ENCODE measurements at places on chromosomes 6 and 20.

- no peak for DNase-seq
Observed at GRCh38 chr20:13487202-13487601, 151.5 kb downstream of the TASP1 start.

DNA sequence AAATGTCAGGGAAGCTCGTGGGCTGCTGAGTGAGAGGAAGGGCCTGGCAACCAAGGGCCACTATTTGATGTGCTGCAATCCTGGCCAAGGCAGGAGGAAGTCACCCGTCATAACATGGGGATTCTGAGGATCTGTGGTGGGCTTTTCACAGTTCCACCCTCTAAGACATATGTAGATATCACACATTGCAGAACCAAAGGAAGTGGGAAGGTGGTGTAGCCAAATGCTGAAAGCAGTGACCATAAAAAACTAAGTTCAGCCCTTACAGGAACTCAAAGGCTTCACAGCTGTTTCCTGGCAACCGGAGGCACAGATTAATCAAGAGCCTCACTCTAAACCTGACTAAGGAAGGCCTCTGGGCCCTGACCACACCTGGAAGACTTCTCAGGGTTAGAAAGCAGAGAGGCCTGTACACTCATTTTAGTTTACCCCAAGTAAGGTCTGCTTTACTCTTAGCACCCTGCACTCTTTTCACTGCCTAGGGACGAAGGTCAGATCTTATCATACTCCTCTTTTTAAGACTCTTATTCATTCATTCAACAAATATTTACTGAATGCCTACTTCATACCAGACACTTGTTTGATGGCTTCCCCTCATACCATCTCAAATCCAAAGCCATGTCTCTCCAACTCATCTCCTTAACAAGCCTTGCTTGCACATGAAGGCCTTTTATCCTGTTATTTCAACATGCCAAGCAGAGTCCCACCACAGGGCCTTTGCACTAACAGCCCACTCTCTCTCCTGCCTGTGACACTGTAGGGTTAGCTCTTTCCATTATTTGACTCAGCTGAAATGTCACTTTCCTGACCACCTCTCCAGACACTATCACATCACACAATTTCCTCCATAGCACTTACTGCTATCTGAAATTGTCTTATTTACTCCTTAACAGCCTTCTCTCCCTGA, 2.6 kb downstream of the UBE2V1 start:
- no peak for DNase-seq

DNA sequence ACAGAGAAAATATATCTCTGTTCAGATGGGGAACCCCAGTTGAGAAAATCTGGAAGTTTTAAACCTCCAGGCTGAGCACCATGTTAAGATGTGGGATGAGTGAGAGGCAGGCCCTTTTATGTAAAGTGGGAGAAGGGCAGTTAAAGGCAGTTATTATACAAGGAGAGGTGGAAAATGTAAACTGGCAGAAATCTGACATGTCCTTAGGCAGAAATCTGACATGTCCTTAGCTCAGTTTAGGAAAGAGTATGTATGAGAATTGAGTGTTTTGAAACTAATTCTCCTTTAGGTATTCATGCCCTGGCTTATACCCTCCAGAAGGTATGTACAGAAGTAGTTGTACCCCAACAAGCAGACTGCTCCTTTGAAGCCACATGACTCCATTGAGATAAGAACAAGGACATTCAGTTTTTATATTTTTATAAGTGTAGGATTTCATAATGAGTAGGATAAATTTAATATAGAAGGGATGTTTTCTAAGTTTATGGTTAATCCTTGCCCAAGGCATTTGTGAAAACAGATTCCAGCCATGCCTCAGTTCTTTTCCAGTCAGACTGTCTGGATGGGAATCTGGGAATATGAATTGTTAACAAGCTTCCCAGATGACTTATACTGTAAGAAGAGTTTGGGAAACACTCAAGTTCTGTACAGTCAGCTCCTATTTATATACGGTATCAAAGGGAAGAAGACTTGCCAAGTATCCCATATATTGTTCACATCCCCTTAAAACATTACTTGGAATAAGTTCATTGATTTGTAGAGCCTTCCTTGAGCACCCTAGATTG, 87.7 kb downstream of the SCAND1 start:
- DNase-seq = no peak

GRCh38 chr6:126963077-126963809, 155.2 kb upstream of the RSPO3 start:
- no peak for DNase-seq

DNA sequence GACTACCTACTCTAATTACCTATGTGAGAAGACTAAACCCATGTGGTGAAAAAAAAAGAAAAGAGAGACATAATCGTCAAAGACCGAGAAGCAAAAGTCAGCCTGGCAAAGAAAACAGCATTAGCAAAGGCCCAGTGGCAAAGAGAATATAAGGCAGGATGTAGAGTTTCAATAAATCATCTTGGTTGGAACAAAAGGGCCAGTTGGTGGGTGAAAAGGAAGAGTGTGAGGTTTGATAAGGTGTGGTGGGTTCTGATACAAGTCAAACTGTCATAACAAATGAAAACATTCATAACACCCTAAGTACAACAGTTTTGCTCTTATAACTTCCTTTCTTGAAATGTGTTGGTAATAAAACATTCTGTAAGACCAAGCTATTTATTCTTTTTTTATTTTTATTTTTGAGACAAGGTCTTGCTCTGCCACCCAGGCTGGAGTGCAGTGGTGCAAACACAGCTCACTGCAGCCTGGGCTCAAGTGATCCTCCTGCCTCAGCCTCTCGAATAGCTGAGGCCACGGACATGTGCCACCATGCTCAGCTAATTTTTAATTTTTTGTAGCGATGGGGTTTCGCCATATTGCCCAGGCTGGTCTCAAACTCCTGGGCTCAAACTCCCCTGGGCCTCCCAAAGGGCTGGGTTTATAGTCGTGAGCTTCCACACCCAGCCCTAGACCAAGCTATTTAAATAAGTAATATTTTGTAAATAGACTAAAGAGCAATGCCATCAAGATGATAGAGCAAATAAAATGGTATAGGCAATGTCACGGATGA, 18.9 kb upstream of the GTF3C6 start:
- DNase-seq = no peak

- DNase-seq = no peak
Observed at GRCh38 chr6:74074645-74075044, 378.6 kb downstream of the CD109 start.

GRCh38 chr6:132362442-132363185, 38.7 kb downstream of the MOXD1 start:
- no peak for DNase-seq

- DNase-seq = no peak
Observed at GRCh38 chr6:30775104-30775503, 30.8 kb upstream of the IER3 start.

GRCh38 chr6:126546541-126547120, 206.7 kb downstream of the CENPW start:
- no peak for DNase-seq

GRCh38 chr6:18507018-18507415, 119.9 kb downstream of the RNF144B start:
- DNase-seq = no peak

DNA sequence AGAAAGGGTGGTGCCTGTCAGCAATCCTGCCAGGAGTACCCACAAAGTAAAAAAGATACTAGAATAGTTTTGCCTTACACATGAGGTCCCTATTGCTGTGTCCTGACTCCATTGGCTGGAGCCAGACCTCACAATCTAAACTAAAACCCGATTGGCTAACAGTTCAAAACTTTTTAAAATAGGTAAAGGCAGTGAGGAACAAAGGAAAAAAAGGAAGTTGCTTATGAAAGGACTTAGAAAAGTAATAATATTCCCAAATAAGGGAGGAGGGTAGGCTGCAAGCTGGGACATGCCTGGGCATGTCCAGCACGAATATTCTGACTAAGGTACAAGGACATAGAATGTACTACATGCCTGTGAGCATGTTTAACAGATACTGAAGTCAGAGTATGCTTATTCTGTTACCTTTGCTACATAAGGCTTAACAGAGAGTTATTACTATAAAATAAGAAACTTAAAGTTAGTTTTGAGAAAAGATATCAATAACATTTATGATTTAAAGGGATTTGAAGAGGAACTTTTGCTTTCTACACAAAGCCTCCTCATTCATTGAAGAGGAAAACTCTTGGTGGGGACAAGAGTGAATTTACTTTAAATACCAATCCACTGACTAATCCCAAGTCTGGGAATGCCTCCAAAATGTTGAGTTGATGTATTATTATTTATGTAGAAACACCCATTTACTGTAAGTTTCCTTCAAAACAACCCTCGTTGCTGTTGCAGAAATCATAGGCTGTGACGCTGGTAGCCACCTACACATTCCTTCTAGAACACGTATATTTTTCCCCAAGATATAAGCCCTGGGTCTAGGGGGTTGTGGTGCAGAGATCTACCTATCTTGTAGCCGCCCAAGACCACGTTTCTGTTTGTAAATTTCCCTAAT, 8.2 kb upstream of the MTHFD1L start:
- DNase-seq = no peak

GRCh38 chr6:135901774-135902524, 50.4 kb downstream of the PDE7B start:
- no peak for DNase-seq

- no peak for DNase-seq
Observed at GRCh38 chr6:73409395-73409794, 14.8 kb downstream of the DDX43 start.

GRCh38 chr20:38221119-38221589, 39.4 kb downstream of the KIAA1755 start:
- peak; percentile 91 for DNase-seq

GRCh38 chr6:6883011-6883410, 224.8 kb upstream of the RREB1 start:
- no peak for DNase-seq

DNA sequence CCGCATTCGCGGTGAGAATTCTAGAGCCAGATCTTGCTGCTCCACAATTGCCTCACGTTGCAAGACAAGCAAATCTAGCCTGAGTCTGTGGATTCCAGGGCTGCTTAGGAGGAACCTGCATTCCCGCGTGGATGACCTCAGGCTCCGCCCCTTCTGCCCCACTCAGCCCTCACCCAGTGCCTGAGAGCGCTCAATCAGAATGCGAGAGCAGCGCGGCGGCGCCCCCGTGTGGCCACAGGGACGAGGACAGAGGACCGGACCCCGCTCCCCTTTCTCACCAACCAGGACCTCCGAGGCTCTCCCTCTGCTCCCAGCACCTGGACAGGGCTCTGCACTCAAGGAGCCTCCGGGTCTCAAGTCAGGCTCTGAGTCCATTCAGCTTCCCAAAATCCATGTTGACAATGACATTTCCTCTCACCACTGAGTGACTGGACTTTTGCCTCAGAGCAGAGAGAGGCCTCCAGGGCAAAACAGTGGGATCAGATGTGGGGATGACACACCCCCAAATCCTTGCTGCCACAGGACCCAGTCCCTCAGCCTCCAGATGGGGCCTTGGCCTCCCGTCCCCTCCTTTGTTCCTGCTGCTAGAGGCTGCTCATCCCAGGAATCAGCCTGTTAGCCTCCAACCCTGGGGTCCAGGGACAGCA, 52.0 kb downstream of the RPP21 start:
- DNase-seq = peak; percentile 96

- DNase-seq = no peak
Observed at GRCh38 chr6:133992992-133993680, 40.1 kb downstream of the TBPL1 start.

- DNase-seq = no peak
Observed at GRCh38 chr20:49379338-49379737, 101.5 kb upstream of the ZNFX1 start.

DNA sequence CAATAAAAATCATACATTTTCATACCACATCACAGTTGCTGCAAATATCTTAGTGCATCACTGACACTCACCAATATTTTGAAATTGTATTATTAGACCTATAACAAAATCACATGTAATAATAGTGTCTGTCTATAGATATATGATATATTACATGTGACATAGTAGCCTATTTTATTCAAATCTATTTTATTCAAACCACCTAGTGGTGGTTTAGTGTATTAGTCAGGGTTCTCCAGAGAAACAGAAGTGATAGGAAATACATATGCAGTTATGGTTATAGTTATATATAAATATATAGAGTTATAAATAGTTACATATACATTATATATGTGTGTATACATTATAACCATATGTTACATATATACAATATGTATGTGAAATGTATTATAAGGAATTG, 366.5 kb upstream of the ARID1B start:
- DNase-seq = no peak

DNA sequence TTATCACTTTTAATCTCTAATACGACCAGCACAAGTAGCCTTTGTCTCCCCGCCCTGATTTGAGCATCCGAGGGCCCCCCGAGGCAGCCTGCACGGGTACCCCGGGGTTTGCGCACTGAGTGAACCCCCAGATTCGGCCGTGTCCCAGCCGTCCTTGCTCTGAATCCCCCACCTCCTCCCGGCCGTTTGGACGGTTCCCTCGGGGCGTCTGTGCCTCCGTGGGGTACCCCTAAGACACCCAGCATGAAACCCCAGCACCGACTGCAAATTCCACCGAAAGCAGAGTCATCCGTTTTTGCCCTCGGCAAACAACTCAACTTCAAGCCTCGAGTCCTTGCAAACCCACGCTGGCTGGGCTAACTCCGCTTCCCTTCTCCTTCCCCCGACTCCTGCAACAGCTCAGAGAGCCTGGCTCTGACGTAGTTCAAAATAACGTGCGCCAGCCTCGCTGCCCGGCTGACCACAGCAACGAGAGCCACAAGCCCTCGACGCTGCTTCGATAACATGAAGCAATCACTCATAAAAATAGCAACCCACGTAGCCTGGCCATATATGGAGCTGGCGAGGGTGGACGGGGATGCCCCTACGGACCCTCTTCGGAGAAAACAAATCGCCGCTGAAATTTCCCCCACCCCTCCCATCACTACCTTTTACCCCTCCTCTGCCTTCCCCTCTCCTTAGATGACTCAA, 764 bp upstream of the SNAP25 start:
- no peak for DNase-seq

GRCh38 chr6:163916315-163917081, 502.0 kb downstream of the QKI start:
- no peak for DNase-seq
